ENCODE measurements at places on chromosomes 11 and 22. TPM values are rescaled to one million over a fixed set of nuclear protein-coding genes. Genes with fewer than 3 reads are reported as not detected.

- DNase-seq: no peak
Observed at GRCh38 chr22:27185760-27186302, 528.4 kb downstream of the MIAT start.

CRELD2 gene
- polyA plus RNA-seq: 28.5 TPM

DNA sequence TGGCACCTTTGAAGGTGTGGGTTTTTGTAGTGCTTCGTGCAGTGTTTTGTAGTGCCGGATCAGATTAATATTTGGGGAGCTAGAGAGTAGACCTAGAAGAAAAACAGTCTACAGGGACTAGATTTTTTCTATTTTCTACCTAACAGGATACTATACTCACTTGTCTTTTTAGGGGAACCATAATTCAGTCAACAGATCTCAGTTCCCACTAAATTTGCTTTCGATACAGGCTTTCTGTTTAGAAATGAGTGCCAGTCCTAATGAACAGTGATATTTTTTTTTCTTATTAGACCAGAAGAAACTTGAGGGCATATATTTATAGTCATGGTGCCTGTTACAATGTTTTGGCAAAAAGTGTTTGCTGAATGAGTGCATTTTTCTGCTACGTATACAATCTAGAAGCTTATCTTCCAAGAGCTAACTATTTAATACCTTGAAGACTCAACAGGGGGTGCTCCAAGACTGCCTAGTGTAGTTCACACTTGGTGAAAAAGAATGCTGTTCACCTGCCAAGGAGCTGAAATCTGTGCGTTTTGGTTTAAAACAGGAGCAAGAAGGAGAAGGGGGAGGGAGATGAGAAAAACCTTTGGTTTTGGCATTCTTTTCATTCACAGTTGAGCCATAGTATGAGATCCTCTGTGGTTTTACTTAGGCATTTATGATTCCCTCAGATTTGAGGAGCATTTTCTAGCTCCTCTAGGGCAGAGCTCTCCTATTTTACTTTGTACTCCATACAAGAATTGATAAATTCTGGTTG is 44.9 kb upstream of the VSTM5 start:
- peak; percentile 44 for DNase-seq

MMP13 gene
- not detected for polyA plus RNA-seq

- no peak for DNase-seq
Observed at GRCh38 chr11:106601684-106602297, 416.5 kb downstream of the GUCY1A2 start.

- no peak for DNase-seq
Observed at GRCh38 chr11:46914363-46914762, 4.0 kb downstream of the LRP4 start.

GRCh38 chr11:69358398-69359020 is 64.6 kb downstream of the MYEOV start:
- no peak for DNase-seq

DNA sequence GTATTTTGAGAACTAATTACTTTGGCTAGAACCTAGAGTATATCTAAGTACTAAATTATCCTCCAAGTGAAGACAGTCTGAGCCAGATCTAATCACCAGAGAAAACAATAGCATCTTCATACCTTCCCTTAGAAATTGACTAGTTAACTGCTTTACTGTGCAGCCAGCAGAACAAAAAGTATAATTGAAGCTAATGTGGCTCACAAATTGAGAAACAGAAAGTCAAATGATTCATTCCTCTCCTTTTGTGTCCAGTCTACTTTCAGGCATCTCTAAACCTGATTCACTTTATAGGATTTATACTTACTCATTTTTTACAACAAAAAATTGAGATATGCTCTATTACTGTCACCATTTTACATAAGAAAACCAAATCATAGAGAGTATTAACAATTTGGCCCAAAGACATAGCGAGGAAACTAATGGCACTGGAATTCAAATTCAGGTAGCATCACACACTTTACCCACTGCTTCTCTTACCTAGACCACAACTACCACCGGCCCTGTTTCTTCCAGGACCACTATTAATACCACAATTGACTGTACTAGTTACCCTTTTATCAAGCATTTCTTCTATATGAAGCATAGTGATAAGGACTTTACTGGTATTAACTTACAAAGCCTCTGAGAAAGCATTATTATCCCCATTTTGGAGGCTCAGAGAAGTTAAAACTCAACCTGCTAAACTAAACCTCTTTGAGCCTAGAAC is 1402.6 kb upstream of the TENM4 start:
- no peak for DNase-seq

SLC35F2 gene
- polyA plus RNA-seq: 19.2 TPM

- DNase-seq: no peak
Observed at GRCh38 chr22:37308385-37309200, 26.3 kb downstream of the CYTH4 start.

FAM118B gene
- 31.6 TPM for polyA plus RNA-seq

All from right renal cortex interstitium (tissue), 3 donors.